SK-N-DZ (cell line): ENCODE measurements at places on chromosomes 5 and 9.

GRCh38 chr5:53130266-53130665 is 20.7 kb upstream of the MOCS2 start:
- DNase-seq = no peak

- no peak for DNase-seq
Measured at GRCh38 chr5:9507974-9508373, 37.9 kb downstream of the SEMA5A start.

DNA sequence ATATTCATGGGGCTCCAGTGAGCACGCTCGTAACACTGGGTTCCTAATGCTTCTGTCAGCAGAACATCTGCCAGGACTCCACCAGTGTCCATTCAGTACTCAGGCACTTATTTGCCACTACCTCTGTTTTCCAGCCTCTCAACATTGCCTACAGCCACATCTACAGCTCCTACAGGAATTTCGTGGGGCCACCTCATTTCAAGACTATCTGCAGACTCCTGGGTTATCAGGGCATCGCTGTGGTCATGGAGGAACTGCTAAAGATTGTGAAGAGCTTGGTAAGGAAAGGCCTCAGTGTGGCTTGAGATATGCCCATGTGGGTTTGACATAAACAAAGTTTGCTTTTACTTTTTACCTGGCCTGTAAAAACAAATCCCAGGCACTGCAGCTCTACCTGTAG is 92.9 kb downstream of the CYFIP2 start:
- DNase-seq = no peak

DNA sequence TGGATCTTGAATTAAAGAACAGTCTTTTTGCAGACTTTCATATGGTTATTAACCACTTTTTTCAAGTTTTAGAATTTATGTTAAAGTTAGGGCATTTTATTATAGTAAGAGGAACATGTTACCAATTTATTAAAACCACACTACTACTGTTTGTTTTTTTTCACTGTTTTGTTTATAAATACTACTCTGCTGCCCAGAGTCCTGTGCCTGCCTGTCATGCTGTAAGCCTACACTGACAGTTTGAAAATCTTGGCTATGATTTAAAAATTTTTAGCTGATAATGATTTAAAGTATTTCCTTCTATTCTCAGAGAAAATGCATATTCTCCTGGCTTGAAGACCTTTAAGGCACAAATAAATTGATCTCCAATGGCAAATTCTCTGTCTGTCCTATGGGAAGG is 128.7 kb downstream of the RPS23 start:
- no peak for DNase-seq

DNA sequence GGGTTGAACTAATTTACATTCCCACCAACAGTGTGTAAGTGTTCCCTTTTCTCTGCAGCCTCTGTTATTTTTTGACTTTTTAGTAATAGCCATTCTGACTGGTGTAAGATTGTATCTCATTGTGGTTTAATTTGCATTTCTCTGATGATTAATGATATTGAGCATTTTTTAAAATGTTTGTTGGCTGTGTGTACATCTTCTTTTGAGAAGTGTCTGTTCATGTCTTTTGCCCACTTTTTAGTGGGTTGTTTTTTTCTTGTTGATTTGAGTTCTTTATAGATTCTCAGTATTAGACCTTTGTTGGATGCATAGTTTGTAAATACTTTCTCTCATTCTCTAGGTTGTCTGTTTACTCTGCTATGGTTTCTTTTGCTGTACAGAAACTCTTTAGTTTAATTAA is 101.6 kb downstream of the NIPBL start:
- no peak for DNase-seq

DNA sequence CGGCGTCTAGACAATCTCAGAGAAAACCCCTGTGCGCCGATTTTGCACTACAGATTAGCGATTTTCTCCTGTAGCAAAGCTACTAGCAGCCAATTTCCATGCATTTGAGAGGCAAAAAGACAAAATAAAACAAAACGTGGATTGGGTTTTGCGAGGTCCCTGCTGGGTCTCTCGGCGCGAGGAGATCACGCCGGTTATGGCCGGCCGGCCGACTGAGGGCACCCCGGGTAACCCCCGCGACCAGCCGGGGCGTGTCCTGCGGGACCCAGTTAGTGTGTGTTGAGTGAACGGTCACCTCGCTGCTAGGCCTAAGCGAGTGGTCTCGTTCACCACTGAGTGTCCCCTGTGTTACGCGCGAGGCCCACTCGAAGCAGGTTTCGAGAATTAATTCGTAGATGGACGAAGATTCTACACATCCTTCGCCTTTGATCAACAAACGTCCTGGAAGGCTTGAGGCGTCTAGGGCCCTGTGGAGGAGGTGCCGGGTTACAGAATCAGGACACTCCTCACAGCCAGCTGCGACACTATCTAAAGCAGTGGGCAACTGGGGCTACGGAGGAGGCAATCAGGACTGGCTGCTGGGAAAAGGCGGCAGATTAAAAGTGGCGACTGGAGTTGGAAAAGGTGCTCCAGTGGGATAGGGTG is 764 bp upstream of the VDAC1 start:
- DNase-seq = peak; percentile 62

DNA sequence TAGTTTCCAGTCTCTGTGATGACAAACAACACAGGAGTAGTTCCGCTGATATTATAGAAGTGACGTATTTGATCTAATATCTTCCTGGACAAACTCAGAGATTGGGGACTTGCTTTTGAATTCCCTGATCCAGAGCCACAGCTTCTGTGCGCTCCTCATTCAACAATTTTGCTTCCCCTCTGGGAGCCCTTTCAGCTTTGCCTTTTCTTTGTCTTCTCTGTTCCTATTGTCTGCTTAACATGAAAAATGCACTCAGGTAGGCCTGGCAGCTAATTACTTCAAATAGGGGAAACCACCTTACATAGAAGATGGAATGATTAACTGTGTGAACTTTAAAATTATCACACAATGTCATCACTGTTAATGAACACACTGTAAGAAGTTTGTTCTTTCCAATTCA is 192.9 kb downstream of the EPB41L4A start:
- no peak for DNase-seq

GRCh38 chr5:159184858-159185381 is 24.4 kb downstream of the RNF145 start:
- DNase-seq = no peak

- DNase-seq = no peak
Measured at GRCh38 chr5:72605632-72606031, 98.4 kb upstream of the ZNF366 start.

GRCh38 chr5:126066836-126067235 is 356.4 kb upstream of the GRAMD2B start:
- no peak for DNase-seq

GRCh38 chr9:114954956-114955582 is 24.7 kb upstream of the TNFSF8 start:
- DNase-seq = no peak

DNA sequence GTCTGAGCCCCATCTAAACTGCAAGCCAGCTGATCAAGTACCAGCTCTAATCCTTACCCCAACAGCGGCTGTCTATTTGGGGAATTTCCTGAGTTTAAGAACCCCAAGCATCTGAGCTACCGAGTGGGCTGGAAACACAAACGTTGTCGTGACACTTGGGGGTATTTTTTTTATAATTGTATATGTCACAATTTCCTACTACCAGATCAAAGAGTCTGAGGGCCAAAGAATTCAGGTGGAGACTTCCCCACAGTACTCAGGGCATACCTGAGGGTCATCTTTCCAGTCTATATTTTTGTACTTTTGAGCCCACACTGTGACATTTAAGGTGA is 42.8 kb downstream of the PTTG1 start:
- DNase-seq = no peak

GRCh38 chr9:130237763-130238524 is 27.6 kb upstream of the HMCN2 start:
- DNase-seq = no peak

DNA sequence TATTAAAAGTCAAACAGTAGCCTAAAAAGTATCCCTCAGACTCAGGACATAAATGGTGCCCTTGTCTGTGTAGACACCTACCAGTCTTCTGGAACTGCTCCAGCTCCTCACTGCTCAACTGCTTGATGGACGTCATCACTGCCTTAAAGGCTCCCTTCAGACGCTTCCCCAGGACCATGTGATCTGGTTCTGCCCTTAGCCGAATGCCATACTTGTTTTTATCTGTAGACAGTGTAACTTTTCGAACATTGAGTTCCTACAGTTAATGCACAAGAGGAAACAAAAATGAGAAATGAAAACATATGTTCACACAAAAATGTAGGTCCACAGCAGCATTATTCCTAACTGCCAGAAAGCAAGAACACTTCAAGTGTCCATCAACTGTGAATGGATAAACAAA is 46.2 kb downstream of the IARS1 start:
- no peak for DNase-seq

GRCh38 chr5:66344544-66344943 is 200.4 kb downstream of the SREK1 start:
- peak; percentile 13 for DNase-seq

GRCh38 chr5:108046955-108047670 is 334.8 kb downstream of the FBXL17 start:
- peak; percentile 26 for DNase-seq

DNA sequence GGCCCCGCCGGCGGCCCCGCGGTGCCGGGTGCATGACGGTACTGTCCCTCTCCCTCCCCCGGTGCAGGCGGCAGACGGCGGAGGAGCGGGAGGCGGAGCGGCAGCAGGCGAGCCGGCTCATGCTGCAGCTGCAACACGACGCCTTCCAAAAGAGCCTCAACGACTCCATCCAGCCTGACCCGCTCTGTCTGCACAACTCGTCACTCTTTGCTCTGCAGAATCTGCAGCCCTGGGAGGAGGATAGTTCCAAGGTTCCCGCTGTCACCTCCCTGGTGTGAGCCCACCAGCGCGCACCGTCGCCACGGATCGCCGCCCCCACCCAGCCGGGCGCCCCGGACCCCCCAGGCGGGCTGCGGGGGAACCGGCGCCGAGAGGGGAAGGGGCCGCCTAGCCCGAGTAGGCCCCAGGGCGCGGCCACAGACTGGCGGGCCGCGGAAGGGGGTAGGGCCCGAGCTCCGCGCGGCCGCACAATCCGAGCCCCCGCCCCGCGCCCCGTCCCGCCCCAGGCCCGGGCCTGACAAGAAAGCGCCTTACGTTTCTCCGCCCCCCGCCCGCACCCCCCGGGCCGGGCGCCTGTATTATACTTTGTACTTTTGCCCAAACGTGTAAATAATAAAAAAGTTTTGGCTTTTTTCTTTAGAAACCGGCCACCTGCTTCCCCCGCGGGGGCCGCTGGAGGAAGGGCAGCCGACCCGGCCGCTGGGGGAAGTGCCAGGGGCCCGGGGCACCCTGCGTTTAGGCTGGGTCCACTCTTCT is 2.5 kb downstream of the TLX3 start:
- DNase-seq = no peak

DNA sequence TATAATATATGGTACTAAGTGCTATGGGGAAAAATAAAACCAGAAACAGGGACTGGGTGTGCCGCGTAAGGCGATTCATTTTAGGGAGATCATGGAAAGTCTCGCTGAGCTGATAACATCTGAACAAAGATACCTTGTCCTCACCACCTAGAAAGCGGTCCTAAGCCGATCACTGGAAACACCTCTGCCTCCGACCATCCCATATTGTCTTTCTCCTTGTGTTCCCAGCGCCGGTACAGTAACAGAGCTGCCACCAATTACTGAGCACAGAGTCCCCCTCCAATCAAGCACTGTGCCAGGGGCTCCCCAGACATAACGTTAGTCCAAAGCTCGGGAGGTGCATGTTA is 704 bp downstream of the CCDC112 start:
- no peak for DNase-seq

GRCh38 chr9:127530206-127530941 is 79.1 kb downstream of the LRSAM1 start:
- no peak for DNase-seq

- DNase-seq = no peak
Measured at GRCh38 chr5:72695659-72696058, 120.8 kb upstream of the TNPO1 start.

GRCh38 chr9:16879416-16879815 is 8.9 kb upstream of the BNC2 start:
- DNase-seq = no peak

DNA sequence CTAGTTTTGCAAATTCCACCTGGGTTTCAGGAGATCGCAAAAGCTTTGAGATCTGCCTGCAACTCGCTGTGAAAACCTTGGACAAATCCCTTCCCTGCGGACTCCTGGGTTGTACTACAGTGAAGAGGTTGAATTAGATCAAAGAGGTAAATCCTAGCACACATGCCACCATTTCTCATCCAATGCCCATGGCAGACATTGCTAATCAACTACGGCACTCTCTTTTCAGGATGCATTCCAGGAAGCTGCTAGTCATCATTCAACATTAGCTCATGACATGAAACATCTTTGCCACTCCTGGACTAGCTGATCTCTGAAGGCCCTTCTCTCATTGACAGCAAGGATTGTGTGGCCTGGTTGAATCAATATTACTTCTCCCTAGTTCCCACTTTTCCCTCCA is 46.1 kb downstream of the PCDH1 start:
- no peak for DNase-seq

- DNase-seq = no peak
Measured at GRCh38 chr5:18159331-18159730, 525.1 kb downstream of the TAF11L14 start.

- no peak for DNase-seq
Measured at GRCh38 chr9:14533867-14534640, 159.2 kb downstream of the ZDHHC21 start.
